ENCODE measurements at places on chromosomes 7 and 10.

DNA sequence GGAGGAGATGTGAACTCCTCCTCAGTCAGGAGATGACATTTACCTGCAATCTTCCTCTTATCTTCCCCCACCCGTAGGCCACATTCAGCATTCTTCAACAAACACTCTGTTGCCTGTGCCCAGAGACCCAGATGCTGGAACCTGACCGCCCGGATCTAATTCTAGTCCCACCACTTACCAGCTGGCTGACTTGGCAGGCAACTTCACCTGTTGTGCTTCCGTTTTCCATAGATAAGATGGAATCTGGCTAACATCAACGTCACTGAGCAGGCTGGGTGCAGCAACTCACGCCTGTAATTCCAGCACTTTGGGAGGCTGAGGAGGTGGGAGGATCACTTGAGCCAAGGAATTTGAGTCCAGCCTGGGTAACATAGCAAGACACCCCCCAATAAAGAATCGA, 21.3 kb upstream of the FXYD4 start:
- DNase-seq = no peak

DNA sequence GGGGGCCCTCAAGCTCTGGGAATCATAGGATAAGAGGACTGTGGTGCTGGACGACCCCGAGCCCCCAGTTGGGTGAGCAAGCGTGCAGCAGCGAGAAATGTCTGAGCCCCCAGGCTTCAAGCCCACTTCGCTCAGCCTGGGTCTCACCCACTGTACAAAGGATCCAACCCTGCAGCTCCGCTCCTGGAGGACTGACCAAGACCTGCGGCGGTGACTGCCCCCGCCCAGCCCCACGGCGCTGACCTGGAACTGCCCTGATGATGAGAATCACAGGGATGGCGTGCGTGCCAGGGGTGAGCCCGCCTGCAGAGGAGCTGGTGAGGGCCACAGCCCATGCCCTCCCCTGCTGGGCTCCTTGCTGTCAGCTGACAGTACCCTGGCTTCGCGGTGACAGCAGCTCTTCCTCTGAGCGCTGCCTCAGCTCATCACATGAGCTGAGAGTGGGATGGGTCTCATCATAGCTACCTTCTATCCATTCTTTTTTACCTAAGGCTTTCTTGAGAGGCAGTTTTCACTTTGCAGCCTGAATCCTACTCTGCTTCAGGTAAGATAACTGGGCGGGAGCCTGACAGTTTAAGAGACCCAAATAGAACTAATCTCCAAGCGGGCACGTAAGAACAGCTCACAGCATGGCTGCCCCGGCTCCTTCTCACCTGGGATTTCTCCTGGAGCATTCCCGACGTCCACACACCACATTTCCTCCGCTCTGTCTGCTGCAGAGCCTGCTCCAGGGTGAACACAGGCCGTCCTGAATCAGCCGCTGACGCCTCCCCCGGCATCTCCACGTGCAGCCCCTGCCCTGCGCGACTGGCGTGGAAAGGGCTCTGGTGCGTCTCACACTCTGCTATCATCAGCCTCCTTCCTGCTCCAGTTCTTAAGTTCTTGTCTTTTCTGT, 329.9 kb downstream of the PTPRN2 start:
- DNase-seq = no peak

GRCh38 chr10:97896756-97897358, 47.2 kb downstream of the GOLGA7B start:
- no peak for DNase-seq

DNA sequence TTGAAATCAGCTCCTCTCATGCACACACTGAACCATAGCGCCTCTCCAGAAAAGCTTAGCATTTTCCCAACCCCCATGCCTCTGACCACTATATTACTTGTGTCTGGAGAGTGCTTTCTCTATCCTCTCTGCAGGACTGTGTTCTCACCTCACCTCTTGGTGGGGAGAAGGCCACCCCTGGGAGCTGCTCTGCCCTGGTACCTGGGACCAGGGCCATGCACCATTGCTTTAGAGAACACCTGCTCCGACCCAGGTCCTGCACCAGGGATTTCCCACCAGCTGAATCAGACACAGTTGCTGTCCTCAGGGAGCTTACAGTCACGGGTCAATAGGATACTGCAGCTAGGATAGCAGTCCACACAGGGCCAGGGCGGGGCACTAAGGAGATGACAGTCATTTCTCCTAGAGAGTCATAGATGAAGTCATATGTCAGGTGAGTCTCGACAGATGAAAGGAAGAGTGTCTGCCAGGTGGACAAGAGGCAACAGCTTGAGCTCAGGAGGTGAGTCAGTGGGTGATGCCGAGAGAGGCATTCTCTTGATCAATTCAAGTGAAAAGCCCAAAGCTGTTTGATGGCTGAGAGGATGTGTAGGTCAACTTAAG, 619 bp upstream of the LMTK2 start:
- no peak for DNase-seq

DNA sequence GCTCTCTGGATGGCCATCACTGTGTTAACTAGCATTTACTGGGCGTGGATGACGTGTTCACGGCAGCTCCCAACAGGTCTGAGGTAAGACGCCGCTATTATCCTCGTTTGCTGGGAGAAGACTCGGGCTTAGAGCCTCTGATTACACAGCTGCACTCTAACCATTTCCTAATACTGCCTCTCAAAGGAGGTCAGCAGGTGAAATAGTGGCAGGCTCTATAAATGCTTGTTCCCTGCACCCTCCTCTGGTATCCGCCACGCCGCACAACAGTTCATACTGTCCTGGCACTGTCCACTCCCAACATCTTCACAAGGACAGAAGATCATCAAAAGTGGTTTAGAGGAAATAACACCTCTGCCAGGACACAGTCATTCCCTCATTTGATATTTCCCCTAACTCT, 28.3 kb downstream of the HIPK2 start:
- DNase-seq = no peak

DNA sequence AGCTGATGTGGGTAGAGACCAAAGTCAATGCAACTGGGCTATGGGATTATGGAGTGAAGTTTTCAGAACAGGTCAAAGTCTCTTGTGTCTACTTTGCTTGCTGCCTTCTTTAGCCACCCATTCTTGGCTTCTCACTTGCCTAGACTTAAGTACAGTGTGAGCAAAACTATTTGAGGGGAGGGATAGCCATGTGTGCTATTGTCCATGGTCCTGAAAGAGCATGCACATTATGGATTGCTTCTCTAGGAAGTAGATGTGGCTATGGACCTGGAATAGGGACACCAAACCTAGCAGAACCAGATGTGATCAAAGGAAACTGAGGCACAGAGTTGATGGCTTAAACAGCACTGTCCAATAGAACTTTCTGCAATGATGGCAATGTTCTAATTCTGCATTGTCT, 81.9 kb upstream of the ZNF800 start:
- DNase-seq = no peak

DNA sequence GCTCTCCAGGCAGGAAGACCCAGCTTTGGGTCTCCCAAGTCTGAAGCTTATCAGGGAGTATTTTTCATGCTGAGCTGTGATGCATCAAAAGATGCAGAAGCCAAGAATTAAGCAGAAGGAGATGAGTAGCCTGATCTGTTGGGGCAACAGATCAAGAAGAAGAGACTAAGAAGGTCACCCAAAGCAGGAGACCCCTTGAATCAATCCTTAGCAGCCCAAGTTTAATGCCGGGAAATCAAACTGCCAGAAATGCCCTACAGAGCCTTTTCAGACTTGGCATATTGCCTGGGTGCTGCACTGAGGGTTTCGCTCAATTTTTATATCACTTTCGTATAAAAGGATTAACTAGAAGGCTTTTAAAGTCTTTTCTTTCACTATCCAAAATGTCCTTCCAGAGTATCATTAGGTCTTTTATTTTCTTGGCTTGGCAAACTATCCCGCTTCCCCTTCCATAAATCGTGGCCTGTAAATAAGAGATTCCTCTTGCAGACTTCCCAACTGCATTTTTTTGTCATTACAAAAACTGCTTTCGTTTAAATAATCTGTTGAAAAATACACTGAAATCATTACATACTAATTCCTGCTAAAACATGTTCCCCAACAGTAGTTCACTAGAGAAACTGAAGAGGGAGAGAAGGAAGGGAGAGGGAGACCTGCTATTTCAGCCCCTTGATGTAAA, 49.0 kb upstream of the STK17A start:
- no peak for DNase-seq

DNA sequence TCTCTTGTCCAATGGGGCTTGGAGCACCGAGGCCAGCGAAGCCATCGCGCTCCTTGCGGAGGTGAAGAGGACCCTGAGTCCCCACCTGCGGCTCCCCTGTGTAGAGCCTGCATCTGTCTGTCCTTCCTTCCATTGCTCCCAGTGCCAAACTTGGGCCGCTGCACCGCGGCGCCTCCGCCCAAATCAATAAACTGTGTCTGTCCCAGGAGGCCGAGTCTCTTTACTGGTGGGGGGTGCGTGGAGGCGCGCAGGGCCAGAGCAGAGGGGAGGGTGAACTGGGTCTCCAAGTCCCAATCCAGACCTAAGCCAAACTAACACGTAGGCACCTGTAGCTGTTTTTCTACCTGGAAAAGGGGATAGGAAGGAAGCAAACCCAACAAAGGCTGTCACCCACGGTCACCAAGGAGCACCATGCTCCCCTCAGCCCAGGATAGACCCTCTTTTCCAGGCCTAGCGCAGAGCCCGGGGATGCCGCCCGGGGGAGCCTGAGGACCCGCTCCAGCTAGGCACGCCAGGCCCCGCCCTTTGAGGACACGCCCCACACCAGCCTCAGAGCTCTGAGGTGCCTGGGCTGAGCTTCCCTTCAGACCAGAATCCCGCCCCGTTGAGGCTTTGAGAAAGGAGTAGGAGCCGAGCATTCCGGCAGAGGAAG, 1.2 kb upstream of the CHAT start:
- DNase-seq = no peak

Measured in T follicular helper cell (primary cell).